ENCODE measurements at places on chromosomes 5 and 9.

DNA sequence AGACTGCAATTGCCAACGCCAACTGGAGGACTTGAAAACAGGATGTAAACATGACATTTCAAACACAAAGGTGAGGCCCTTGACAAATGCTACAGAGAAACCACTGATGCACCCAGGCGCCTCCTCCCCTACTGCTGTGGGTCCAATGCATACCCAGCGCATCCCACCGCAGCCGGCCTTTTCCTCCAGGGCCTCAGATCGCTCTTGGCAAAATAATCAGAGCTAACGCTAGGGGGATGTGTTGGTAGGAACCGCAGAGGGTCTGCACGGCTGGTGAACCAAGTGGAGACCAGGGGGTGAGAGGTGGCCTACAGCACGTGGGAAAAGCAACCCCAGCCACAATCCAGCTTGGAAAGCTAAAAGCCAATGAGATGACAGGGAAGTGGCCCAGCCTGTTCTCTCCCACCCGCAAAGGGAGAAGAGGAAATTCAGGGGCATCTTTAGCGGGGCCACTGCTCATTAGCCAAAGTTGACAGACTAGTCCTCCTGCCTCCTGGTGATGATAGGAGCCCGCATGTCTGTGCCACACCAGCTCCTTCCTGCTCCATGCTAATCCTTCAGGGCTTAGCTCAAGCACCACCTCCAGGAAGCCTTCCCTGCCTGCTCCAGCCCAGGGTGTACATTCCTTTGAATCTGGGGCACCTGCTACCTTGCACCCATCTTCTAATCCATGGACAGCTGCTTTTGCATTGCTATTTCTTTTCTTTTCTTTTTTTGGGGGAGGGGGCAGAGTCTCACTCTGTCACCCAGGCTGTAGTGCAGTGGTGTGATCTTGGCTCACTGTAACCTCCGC, 5.9 kb downstream of the FAM163B start:
- ATAC-seq: no peak

DNA sequence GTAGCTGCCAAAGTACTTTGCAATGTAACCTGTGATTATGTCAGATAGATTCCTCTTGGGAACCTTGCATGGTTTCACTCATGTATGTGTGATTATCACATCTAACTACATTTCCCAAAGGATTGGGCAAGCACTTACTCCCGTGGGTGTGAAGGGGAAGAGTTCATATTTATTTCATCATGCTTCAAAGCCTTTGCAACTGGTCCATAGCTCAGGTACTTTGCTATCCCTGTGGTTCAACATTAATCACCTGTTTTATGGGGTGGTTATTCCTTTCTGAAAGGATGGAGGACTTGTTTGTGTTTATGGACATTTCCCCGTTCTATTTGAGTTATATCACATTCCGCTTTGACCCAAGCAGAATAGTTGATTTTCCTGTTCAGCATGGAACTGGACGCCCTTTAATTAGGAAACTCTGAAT, 13.6 kb upstream of the ERMP1 start:
- ATAC-seq: no peak

DNA sequence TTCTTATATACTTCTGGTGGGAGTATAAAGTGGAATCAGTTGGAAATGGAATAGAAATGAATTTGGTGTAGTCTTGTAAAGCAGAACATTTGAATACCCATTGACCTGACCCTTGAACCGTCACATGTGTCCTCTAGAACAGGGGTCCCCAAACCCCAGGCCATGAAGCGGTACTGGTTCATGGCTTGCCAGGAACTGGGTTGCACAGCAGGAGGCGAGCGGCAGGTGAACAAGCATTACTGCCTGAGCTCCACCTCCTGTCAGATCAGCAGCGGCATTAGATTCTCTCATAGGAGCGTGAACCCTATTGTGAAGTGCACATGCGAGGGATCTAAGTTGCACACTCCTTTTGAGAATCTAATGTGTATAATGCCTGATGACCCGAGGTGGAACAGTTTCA, 80.0 kb downstream of the RANBP17 start:
- ATAC-seq: no peak

GRCh38 chr9:6051511-6051950, 36.1 kb upstream of the RANBP6 start:
- no peak for ATAC-seq

GRCh38 chr5:21594566-21594965, 1258.6 kb downstream of the CDH12 start:
- no peak for ATAC-seq

- no peak for ATAC-seq
Measured at GRCh38 chr5:98500811-98501210, 272.7 kb upstream of the RGMB start.

DNA sequence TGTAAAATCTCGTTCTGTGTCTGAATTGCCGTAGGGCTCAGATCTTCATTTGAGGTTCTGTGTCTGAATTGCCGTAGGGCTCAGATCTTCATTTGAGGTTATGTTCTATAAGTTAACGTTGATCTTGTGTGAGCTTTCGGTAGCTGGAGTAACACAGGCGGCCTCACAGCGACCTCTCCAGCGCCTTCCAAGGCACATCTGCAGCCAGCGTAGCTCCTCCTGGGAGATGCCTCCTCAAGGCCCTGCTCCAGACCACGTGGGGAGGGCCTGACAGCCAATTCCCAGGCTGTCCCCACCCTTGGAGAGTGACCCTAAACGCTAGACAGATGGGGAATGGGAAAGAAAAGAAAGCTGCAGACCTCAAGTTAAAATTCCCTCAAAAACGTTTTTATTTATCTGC, 8.7 kb upstream of the AHRR start:
- no peak for ATAC-seq

DNA sequence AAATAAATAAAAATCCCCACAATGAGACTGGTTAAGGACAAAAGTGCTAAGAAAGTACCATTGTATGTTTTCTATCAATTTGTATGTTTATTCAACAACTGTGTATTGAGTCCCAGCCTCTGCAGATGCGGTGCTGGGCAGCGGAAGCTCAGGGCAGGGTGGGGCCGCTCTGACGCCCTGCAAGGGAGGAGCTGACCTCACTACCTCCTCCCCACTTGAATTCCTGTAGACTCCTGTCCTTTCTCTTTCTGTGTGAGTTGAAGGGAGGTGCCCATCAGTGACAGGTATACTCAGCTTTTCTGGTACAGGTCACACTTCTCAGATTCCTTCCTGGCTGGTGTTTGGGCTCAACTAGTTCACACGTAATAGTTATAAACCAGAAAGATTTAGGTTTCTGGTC, 27.0 kb downstream of the ANGPTL2 start:
- no peak for ATAC-seq

GRCh38 chr9:82670000-82670399, 392.9 kb downstream of the RASEF start:
- ATAC-seq: no peak

DNA sequence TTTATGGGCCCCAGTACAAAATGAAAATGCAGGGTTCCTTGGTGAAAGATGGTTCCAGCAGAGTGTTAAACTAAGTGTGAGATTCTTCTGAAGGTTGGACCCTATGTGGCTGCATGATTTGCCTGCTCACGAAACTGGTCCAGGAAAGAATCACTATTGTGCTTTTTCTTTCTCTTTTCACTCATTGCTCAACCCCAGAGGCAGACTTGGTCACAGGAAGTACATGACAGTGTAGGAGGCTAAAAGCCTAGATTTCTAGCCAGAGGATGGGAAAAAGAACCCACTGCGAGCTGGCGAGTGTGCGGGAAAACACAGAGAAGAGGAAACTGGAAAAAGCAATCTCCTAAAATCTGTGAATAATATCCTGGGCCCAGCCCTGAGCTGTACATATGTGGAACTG, 18.6 kb downstream of the SLC36A2 start:
- ATAC-seq: no peak

- no peak for ATAC-seq
Measured at GRCh38 chr5:24788829-24789514, 144.2 kb upstream of the CDH10 start.

GRCh38 chr5:116272281-116272941, 187.6 kb downstream of the COMMD10 start:
- ATAC-seq: no peak

GRCh38 chr9:4397917-4398316, 92.4 kb upstream of the SLC1A1 start:
- no peak for ATAC-seq

- no peak for ATAC-seq
Measured at GRCh38 chr5:134053840-134054338, 49.1 kb upstream of the VDAC1 start.

DNA sequence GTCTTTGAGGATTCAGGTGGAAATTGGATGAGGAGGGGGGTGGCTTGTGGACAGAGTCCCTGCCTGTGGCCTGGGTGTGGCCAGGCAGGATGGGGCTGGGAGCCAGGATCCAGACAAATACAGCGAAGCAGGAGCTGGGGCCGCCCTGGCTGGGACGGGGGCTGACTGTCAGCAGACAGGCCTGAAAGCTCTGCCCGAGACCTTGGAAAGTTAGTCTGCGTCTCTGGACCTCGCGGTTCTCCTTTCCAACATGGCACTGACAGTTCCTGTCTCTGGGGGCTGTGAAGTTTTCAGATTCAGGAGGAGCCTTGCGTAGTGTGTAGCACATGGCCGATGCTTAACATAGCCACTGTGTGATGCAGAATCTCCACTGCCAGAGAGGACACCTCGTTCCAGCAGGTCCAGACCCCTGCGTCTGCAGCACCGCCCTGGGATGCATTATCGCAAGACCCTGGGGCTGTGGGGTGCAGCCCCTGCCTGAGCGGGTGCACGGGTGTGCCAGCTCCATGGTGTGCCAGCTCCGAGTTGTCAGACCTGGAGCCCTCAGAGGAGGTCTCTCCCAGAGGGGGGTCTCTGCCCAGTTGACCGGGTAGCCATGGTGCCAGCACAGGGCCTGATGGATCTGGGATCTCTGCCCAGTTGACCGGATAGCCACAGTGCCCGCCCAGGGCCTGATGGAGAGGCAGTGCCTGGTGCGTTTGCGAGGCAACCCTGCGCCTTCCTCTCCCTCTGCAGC, 89.3 kb downstream of the COL5A1 start:
- no peak for ATAC-seq

DNA sequence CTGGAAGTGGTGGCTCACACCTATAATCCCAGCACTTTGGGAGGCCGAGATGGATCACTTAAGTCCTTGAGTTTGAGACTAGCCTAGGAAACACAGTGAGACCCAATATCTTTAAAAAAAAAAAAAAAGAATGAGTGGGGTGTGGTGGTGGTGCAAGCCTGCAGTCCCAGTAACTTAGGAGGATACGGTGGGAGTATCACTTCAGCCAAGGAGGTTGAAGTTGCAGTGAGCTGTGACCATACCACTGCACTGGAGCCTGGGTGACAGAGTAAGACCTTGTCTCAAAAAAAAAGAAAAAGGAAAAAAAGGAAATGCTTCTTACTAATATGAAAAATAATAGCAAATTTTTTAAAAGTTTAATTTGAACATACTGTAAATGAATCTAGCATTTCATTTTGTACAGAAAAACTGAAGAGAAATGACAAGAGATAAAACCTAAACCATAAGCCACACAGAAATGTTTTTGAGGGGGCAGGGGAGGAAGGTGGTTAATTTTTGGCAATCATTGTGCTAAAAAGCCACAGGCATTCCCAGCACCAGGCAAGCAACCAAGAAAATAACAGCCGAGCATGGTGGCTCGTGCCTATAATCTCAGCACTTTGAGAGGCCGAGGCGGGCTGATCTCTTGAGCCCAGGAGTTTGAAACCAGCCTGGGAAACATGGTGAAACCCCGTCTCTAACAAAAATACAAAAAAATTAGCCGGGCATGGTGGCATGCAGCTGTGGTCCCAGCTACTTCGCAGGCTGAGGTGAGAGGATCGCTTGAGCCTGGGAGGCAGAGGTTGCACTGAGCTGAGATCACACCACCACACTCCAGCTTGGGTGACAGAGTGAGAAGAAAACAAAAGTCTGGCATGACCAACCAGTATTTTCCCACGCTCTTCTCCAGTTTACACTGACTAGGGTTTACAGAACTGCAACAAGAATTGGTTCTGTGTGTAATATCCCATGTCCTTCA, 114.5 kb upstream of the NR5A1 start:
- no peak for ATAC-seq

DNA sequence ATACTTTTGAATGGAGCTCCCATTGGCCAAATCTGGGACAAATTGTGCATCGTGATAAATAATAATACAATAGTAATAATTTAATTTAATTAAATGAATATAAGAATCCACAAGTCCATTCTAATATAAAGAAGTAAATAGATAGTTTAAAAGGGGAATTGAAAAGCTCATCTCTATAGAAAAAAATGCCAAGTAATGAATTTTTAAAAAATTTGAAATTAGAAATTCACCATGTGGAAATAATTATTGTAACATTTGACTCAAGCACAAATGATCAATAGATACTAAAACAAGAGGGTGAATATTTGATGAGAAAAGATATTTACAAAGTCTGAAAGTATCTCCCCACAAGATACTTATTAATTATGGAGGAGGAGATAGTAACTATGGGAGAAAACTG, 467.4 kb downstream of the CETN3 start:
- ATAC-seq: no peak

- ATAC-seq: no peak
Measured at GRCh38 chr9:16356196-16356765, 514.2 kb downstream of the BNC2 start.

GRCh38 chr5:153755913-153756500, 265.5 kb downstream of the GRIA1 start:
- no peak for ATAC-seq

DNA sequence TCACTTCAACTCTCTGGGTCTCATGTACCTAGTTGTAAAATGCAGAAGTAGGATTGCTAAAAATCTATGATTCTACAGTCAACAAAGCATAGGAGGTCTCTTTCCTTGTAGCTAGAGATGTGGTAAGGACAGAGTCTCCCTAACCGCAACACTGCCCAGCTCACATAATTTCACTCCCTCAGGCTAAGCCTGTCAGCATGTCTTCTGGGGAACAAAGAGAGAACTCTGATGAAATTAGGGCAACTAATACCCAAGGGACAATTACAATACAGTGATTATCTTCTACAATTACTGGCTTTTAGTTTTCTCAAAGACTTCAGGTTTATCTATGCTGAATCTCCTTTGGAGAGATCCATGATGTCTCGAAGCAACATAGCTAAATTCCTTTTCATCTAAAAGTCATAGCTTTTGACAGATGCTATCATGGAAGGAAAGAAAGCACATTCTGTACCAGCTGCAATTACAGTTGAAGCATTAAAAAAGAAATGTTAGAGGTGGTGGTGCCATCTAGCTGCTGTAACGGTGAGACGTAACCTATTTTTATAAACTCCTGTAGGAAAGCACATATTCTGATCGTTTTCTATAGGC, 141.1 kb upstream of the TARS1 start:
- ATAC-seq: no peak

DNA sequence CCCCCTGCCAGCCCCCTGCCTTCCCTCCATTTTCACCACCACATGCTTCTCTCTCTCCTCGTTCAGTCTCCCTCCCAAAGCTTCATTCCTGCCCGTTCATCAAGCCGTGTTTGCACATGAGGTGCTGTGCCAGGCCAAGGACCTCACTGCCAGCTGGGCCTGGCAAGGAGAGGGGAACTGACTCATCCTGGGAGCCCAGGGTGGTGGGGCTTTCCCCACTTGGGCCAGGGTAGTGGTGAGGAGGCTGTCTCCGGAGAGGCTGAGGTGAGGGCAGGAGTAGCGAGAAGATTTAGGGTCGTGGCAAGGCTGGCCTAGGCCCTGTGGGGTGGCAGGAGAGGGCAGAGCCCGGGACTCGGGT, 30.4 kb upstream of the NOTCH1 start:
- ATAC-seq: no peak

- ATAC-seq: no peak
Measured at GRCh38 chr5:101969742-101970141, 326.3 kb downstream of the SLCO4C1 start.

- peak; percentile 72 for ATAC-seq
Measured at GRCh38 chr9:113511856-113512761, 48.6 kb downstream of the RGS3 start.

GRCh38 chr9:121711281-121711680, 59.8 kb downstream of the DAB2IP start:
- no peak for ATAC-seq

- no peak for ATAC-seq
Measured at GRCh38 chr5:74927336-74927735, 61.1 kb upstream of the FAM169A start.

Measured in activated CD4-positive, CD25-positive, alpha-beta regulatory T cell treated with anti-CD3 and anti-CD28 coated beads, Interleukin-2, amount 50 U/mL, for 24 hours (primary cell).